DMS79 (cell line): ENCODE measurements at places on chromosomes 5 and 9.

GRCh38 chr9:84174486-84174885 is 166.1 kb downstream of the SLC28A3 start:
- no peak for DNase-seq

- DNase-seq = no peak
Measured at GRCh38 chr9:127353882-127354281, 43.1 kb upstream of the SLC2A8 start.

- DNase-seq = no peak
Measured at GRCh38 chr5:180201051-180201987, 7.7 kb downstream of the RASGEF1C start.

DNA sequence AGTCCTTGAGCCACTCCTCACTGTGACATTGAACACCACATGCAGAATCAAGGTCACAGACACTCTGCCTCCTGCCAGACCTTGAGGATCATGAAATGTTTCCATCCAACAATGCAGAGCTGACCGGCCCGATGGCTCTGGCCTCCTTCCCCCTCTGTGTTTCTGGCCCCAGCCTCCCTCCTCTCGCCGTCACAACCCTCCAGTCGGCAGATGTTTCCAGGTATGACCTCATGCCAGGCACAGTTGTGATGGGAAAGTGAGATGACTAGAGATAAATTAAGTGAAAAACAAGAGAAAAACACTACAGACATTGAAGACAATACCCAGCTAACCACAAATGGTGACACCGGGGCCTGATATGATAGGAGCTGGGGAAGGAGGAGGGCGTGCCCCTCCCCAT is 9.8 kb downstream of the NTNG2 start:
- no peak for DNase-seq

GRCh38 chr5:75185763-75186162 is 50.9 kb downstream of the ANKRD31 start:
- no peak for DNase-seq

- no peak for DNase-seq
Measured at GRCh38 chr5:32462618-32463017, 18.1 kb upstream of the ZFR start.

DNA sequence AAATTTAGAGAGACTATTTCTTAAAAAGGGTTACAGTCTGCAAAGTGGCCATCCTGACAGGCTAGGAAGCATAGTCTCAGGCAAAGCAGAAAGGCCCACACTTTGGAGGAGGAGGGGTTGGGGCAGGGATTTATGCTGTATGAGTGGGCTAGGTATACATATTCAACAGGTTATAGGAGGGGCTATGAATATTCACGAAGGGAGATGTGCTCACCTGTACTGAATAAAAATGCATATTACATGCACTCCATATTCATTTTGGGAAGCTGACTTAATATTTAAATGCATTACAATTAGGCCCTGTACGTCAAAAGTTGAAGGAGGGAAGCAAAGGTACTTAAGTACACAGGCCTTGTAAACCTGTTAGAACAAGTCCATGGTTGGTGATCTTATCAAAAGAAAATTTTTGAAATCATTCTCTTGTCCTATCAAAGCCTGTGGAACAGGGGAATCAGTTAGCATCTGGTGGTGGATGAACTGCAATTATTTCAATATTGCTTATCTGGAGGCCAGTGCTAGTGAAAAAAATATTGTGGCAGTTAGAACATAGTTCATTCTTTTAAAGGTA is 1.6 kb downstream of the CENPP start:
- no peak for DNase-seq
